Renal pelvis (tissue), 12 donors: ENCODE measurements at places on chromosomes 7 and 10. TPM values are rescaled to one million over a fixed set of nuclear protein-coding genes. Genes with fewer than 3 reads are reported as not detected.

- no peak for DNase-seq
These were observed 869.0 kb downstream of the NXPH1 start for GRCh38 chr7:9302436-9302835.

- no peak for DNase-seq
These were observed 236.5 kb upstream of the KAT6B start for GRCh38 chr10:74589851-74590250.

GRCh38 chr7:84583331-84583730 is 388.7 kb upstream of the SEMA3A start:
- no peak for DNase-seq

DNA sequence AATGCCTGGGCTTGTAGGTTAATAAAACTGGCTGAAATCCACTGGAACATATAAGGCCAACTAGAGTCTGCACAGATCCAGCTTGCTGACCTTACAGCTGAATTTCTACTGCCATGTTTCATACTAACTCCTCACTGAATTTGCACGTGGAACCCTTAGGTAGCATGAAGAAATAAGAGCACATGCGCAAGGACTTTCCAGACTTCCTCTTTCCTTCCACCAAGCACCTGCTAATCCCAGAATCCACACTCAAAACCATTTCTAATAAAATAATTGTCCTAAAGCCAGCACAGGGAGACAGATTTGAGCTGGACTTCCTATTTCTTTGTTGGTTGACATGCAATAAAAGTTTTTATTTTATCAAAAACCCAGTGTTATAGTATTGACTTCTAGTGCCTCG is 46.8 kb downstream of the NPVF start:
- DNase-seq, result no peak

DNA sequence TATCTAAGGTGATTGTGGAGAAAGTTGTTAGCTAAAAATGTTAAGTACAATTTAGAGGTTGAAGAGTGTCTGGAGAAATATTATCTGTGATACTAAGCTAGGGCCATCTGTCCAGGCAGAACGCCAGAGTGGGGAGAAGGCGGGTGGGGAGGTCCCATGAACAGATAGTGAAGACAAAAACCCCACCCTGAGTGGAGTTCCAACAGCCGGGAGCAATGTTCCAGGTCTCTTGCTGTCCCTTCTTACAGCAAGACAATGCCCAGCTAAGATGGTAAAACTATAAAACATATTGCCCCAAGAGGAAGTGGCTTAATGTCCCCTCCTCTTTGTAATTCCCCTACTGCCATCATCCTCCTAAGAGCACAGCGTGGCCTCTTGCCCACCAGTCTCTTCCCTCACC is 10.4 kb upstream of the IL15RA start:
- DNase-seq, result no peak

- DNase-seq, result peak; percentile 42
These were observed 263.1 kb downstream of the CREB5 start for GRCh38 chr7:28675429-28675828.

DNA sequence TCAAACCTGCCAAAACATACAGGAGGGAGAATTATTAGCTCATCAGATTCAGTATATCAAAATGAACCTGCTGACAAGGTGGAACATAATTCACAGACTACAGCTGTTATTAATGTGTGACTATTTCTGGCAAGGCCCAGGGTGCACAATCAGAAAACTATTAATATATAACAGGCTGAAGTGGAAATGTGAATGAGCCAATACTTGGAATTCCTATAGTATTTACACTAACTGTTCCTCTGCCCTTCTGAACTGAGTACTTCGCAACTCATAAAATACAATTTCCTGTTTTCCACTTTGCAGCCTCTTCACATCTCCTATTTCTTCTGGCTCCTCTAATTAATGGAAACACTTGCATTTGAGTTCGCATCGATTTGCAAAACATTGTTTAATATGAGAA is 330.8 kb downstream of the DPP6 start:
- DNase-seq, result peak; percentile 19

DNA sequence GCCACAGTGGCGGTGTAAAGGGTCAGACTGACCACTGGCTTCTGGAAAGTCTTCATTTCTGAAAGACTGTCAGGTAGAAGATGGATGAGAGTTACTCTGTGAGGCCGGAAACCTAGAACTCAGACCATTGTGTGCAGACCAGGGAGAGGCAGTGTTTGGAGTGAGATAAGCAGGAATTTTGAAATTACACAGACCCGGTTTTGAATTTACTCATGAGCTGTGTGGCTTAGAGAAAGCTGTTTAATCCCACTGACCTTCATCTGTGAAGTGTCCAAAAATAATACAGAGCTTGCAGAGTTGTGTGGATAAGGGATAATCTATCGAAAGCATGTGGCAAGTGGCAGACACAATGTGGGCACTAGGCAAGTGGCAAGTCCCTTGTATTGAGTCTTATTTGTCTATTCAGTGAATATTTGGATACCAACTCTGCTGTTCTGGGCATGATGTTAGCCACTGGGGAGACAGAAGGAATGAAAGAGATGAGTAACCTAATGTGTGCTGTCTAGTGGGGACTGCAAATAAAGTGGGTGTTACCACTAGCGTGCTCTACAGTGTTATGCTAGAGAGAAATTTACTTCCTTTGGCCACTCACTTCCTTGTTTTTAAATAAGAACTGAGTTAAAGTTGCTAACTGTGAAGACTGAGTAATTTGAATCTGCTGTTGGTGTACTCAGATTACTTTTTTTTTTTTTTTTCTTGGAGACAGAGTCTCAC is 69.4 kb downstream of the KIAA1217 start:
- DNase-seq, result no peak

GRCh38 chr10:129761197-129761972 is 202.7 kb downstream of the EBF3 start:
- no peak for DNase-seq

DNA sequence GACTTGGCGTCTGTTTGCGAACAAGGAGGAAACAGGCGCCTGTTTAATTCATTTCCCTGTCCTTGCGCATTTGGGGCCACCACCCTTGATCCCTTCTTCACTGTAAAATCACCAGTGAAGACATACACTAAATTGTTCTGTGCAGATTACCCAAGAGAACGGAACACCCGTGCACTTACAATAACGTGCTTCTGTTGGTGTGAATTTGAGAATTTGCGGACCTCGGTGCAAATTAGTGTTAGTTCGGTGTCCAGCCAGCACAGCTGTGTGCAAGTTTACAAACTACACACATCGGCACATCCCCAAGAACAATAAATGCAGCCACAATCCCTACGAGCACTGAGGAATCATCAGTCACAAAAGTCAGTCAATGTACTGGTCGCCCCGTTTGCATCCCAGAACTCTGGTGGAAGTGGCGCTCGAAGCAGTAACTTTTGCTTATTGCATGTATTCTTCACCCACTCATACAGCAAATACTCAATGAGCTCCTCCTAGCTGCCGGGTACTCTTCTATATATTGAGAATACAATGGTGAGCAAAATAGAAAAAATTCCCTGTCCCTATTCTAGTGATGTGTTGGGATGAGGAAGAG is 786 bp upstream of the CNOT4 start:
- DNase-seq, result peak; percentile 5

- peak; percentile 56 for DNase-seq
These were observed at the start of gene ST8SIA6 for GRCh38 chr10:17454161-17455014. ST8SIA6 (minus strand) TSS chr10:17454595; CDS start chr10:17454255, 340 bp downstream.

- DNase-seq, result no peak
These were observed 202.9 kb downstream of the GRID1 start for GRCh38 chr10:86163522-86164173.

DNA sequence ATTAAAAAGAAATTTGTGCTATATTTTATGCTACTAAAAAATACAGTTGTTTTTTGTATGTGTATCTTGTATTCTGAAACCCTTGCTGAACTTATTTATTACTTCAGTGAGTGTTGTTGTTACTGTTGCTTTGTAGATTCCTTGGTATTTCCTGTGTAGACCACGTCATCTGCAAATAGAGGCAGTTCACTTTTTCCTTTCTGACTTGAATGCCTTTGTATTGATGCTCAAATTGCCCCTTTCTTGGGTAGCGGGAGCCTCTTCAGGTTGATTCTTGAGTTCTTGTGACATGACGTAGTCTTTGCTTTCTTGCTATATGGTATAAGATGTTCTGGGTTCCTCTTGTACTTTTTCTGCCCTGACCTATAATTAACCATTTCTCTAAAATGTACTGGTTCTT is 504.1 kb downstream of the SDK1 start:
- DNase-seq, result no peak

DNA sequence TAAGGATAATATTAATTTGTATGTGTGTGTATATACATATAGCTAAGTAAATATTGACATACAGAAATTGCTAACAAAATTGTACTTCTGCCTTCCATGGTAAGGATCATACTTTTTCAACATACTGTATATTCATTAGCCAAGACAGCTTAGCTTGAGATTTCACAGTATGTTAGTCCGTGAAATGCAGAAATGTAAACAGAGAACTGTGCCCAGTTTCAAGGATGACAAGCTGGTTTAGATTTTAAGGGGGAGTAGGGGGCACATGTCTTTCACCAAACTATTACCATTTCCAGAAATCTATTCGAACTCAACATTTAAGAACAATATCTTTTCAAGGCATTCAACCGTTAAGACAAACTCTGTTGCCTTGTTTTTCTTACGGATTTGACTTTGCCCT is 182.2 kb downstream of the SORCS1 start:
- no peak for DNase-seq

- no peak for DNase-seq
These were observed 43.4 kb downstream of the RGS10 start for GRCh38 chr10:119498889-119499676.

DNA sequence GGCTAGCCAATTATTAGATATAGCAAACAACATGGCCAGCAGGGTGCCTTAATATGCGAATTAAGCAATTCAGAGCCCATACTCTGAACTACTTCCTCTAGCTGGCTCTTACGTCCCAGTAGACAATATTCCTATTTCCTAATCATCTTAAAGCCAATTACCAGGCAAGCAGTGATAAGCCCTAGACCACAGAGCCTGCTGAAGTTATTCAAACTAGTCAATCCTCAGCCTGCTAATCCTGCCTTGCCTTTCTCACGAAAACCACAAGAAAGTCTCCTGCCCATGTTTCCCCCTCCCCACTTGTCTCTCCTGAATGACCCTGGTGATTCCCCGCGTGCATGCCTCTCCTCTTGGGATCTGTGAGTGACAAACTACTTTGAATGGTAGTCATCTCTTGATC is 86.8 kb upstream of the CACNA2D1 start:
- DNase-seq, result no peak

DNA sequence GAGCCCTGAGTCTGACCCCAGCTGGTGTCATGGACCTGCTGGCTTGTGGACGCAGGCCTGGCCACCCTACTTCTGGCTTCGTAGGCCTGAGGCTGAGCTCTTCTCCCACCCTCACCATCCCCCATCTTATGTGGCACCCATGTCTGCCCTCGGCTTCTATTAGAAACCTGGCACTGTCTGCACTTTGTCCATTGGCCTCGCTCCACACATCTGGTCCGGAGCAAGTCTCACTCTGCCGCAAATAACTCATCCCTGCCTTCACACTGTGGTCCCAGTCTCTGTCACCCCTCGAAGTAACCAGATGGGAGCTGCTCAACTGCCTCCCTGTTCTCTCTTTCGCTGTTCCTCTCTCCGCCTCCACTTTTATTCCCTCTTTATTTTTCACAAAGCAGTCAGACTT is 78.6 kb downstream of the TRRAP start:
- DNase-seq, result no peak

DNA sequence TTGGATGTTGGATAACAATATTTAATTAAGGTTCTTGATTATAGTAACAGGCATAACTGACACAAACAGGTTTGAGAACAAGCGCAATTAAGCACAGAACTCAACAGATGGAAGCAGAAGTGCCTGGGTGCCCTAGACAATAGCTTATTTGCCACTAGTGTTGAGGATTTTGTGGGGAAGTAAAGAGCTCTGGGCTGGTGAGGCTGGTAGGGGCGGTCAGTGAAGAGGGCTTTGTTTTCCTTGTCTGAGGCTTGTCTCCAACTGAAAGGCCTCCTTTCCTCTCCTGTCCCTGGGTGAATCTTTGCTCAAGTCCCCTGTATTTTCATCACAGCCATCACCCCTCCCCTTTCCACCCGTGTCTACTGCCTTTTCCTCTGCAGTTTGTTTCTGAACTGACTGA is 104.6 kb downstream of the KAT6B start:
- no peak for DNase-seq

DNA sequence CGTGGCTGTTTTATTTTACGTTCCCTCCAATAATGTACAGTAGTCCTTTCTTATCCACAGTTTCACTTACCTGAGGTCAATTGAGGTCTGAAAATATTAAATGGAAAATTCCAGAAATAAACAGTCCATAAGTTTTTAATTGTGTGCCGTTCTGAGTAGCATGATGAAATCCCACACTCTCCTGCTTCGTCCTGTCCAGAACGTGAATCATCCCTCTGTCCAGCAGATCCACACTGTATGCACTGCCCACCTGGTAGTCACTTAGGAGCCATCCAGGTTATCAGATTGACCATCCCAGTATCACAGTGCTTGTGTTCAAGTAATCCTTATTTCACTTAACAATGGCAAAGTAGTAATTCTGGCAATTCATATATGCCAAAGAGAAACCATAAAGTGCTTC is 46.3 kb downstream of the STARD3NL start:
- no peak for DNase-seq

GRCh38 chr10:117218654-117219053 is 21.4 kb downstream of the KCNK18 start:
- no peak for DNase-seq

DNA sequence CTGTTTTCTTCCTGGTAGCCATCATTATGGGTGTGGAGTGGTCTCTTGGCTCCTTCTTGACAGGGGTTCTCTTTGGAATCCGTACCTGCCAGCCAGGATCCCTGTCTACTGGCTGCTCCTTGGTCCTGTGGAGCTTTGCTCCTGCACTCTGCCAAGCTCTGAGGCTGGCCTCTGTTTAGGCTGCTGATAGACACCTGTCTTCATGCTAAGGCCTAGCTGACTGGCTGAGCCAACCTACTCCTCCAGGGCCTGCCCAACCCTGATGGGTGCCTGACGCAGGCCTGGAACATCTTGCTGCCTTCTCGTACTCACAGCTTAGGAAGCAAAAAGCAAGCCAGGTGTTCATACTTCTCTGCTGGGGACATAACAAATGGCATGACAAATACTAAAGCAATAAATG is 333.6 kb upstream of the ZNF32 start:
- no peak for DNase-seq

The SPDYE9 gene
- polyA plus RNA-seq, result 1.3 TPM

The TAX1BP1 gene
- polyA plus RNA-seq, result 99.8 TPM

The GNGT1 gene
- polyA plus RNA-seq, result not detected

The ADAM12 gene
- polyA plus RNA-seq, result 19.7 TPM

The TAS2R38 gene
- not detected for polyA plus RNA-seq

The EPDR1 gene
- 19.0 TPM for polyA plus RNA-seq

The EVX1 gene
- 0.11 TPM for polyA plus RNA-seq

The PBLD gene
- 92.0 TPM for polyA plus RNA-seq

The RAPGEF5 gene
- polyA plus RNA-seq, result 33.1 TPM

The TAC1 gene
- polyA plus RNA-seq, result 0.56 TPM

The PANK1 gene
- polyA plus RNA-seq, result 46.5 TPM

The NAT16 gene
- not detected for polyA plus RNA-seq

The GATAD1 gene
- polyA plus RNA-seq, result 70.7 TPM

The PAX4 gene
- not detected for polyA plus RNA-seq

The SPDYE11 gene
- 1.2 TPM for polyA plus RNA-seq
